ENCODE measurements at places on chromosomes 13 and 19.

GRCh38 chr19:13284929-13285928 lies 135.0 kb downstream of the IER2 start:
- no peak for DNase-seq

DNA sequence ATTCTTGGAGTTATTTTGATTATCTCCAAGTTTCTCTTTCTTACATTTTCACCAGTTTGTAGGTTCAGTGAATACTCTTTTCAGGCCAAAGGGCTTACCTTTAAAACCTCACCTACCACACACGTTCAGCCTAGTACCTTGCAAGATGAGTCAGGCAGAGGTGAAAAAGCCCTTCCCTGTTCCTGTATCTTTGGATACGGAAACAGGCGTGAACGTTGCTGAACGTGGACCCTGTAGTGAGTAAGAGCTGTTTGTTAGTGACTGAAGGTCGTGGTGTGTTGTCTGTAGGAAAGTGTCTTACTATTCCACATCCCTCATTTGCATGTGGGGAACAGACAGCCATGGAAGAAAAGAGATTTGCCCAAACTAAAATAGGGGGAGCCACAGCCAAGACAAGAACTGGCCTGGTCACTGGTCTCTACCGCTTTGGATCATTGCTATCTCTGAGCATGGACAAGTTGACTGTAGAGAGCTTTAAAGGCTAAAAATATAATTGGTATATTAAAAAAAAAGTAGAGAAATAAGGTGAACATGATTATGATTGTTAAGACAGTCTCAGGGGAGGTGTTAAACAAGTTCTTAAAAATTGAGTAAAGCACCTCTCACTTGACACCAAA lies 3.5 kb downstream of the CEBPG start:
- no peak for DNase-seq

GRCh38 chr13:100382785-100383184 lies 205.8 kb downstream of the GGACT start:
- DNase-seq, result no peak

- DNase-seq, result no peak
Measured at GRCh38 chr19:55459551-55459949, 1.9 kb downstream of the ISOC2 start.

DNA sequence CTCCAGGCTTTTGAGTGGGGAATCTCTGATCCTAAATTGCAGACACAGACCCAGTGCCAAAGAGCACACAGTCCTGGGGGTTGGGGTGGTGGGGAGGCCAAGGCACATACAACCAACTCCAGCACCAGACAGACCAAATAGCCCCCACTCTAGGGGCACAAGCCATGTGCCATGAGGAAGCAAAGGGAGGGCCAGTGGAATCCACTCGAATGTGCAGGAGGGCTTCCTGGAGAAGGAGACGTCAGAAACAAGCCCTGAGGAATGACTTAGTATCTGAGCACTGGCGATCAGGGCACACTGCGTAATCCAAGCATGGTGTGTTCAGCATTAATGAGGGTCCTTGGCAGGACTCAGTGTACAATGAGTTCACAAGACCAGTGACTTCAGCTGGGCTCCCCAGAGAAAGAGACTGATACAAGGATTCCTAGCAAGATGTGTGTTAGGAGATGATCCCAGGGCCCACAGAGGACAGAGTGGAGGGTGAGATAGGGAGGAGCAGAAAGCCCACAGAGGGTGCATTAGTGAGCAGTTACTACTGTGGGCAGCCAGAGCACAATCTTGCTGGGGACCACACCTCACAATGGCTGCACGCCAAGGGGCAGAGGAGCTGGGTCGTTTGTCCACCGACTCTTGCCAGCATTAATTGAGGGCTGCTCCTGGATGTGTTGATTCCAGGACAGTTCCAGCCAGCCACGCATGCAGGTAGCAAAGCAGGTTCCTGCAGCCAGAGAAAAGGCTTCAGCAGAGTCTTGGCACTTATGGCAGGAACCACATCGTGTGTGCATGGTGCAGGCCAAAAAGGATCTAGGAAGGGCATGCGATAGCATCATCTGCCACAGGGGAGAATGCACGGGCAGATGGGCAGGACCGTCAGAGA lies 152.6 kb upstream of the VSTM2B start:
- DNase-seq, result no peak

- no peak for DNase-seq
Measured at GRCh38 chr19:18300930-18301717, 19.7 kb upstream of the JUND start.

GRCh38 chr13:73625562-73626339 lies 508.5 kb downstream of the KLF12 start:
- DNase-seq, result no peak

DNA sequence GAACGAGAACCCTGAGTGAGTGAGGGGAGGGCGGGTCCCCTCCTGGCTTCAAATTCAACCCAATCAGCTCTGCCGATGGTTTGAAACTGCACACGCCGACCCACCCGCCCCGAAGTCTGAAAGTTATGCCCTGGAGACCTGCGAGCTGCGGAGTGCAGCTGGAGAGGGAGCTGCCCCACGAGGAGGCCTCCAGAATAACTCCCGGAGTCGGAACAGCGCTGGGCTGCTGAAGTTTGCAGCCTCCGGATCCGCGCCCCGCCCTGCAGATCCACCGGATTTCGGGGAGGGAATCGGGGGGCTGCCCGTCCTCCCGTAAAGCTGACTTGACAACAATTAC lies 7.0 kb downstream of the POU4F1 start:
- DNase-seq, result no peak

GRCh38 chr19:34468409-34468808 lies 13.1 kb upstream of the WTIP start:
- no peak for DNase-seq

GRCh38 chr19:10998045-10998533 lies 37.3 kb downstream of the SMARCA4 start:
- DNase-seq, result no peak

DNA sequence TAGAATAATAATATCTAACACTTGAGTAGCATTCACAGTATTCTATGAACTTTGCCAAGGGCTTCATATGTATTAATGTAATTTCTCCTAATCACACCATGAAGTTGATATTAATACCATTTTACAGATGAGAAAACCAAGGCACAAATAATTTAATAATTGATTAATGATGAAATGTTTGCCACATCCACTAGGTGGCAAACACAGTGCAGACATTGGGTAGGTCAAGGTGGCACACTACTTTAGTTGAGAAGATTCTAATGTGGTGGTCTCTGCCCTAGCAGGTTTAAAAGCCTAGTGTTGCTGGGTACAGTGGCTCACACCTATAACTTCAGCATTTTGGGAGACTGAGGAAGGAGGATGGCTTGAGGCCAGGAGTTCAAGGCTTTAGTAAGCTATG lies 412.4 kb downstream of the SUCLA2 start:
- no peak for DNase-seq

DNA sequence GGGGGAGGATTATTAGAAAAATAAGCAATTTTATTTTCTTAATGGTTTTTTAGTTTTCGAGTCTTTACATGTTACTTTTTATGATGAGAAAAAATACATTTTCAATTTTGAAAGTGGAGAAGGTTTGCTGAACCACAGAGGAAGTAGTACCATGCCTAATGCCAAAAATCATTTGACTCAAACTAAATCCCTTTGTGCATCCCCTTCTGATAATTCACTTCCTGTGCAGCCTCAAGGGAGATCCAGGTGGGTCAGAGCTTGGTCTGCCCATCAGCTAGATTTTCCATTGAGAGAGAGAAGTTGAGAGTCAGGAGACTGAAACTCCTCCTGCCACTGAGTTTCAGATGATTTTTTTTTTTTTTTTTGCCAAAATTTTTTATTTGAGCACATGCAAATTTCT lies 571.7 kb downstream of the LIG4 start:
- no peak for DNase-seq

GRCh38 chr19:2663920-2664571 lies 38.4 kb downstream of the GNG7 start:
- no peak for DNase-seq

DNA sequence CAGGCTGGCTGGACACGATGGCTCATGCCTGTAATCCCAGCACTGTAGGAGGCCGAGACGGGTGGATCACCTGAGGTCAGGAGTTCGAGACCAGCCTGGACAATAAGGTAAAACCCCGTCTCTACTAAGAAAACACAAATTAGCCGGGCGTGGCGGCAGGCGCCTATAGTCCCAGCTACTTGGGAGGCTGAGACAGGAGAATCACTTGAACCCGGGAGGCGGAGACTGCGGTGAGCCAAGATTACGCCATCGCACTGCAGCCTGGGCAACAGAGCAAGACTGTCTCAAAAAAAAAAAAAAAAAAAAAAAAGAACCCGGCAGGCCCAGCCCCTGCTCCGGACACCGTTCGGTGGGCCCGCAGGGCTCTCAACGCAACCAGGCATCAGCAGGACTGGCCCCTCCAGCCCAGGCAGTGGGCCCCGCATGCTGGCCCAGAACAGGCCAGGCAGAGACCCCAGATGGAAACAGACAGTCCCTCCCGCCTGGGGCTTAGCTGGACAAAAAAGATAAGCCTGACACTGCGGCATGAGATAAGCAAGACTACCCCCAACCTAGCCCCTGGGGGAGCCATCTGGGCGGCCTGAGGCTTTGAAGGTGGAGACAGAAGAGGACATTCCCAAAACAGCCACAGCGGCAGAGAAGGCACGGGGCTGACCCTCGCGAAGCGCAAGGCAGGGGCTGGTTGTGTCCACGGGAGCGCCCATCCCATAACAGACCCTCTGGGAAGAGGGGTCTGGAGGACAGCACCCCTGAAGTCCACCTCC lies 11.6 kb downstream of the REXO1 start:
- no peak for DNase-seq

DNA sequence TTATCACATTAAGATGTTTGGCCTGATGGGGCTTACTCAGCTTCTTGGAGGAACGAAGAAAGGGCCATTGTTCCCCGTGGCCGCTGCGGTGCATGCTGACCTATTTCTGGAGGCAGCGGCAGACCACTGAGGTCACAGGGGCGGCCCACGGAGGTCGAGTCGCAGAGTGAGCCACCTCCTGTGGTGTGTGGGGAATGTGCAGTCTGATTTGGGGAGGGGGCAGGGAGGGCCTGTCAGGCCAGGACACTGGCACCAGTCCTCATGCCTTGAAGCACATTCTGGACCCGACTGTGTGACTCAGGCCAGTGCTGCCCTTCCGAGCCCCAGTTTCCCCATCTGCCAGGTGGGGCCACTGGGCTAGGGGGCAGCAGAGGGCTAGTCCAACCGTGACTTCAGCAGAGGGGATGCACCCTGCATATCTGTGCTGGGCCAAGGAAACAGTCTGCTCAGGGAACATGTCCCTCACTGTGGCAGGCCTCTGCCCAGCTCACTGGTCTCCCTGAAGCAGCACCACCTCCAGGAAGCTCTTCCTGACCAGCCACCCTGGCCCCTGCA lies 6.3 kb downstream of the SLC7A10 start:
- no peak for DNase-seq

DNA sequence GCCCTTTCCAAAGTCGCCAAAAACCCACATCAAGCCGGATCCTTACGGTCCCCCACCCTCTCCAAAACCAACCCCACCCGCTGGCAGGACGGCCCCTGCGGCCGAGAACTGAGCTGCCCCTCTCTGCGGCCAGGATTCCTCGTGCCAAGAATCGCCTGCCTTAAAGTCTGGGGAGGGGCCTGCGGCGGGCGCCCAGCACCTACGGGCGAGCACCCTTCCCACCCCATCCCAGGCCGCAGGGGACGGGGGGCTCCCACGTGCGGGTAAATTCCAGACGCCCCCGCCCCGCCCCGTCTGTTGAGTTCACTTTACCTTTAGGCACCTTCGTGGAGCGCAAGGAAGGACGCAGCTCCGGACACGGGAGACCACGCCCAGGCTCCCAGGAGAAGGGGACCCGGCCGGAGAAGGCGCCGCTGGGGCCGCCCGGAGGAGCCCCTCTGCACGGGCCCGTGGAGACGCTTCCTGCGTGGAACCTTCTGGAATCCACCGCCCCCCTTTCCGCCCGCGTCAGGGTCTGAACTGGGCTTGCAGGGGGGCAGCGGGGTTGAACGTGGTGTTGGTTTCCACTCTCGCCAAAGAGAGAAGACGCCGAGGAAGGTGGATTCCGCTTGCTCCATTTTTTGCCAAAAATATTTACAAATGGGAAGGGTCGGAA lies 22.8 kb downstream of the ONECUT3 start:
- DNase-seq, result no peak

- DNase-seq, result no peak
Measured at GRCh38 chr13:98298599-98298998, 121.5 kb upstream of the RNF113B start.

Measured in stimulated activated CD4-positive, alpha-beta T cell treated with anti-CD3 and anti-CD28 coated beads, Interleukin-1b, Interleukin-23, amount 100 ng/mL, for 48 hours (primary cell).